Astrocyte (in vitro differentiated cells and primary cell): ENCODE measurements at places on chromosomes 5 and 9.

DNA sequence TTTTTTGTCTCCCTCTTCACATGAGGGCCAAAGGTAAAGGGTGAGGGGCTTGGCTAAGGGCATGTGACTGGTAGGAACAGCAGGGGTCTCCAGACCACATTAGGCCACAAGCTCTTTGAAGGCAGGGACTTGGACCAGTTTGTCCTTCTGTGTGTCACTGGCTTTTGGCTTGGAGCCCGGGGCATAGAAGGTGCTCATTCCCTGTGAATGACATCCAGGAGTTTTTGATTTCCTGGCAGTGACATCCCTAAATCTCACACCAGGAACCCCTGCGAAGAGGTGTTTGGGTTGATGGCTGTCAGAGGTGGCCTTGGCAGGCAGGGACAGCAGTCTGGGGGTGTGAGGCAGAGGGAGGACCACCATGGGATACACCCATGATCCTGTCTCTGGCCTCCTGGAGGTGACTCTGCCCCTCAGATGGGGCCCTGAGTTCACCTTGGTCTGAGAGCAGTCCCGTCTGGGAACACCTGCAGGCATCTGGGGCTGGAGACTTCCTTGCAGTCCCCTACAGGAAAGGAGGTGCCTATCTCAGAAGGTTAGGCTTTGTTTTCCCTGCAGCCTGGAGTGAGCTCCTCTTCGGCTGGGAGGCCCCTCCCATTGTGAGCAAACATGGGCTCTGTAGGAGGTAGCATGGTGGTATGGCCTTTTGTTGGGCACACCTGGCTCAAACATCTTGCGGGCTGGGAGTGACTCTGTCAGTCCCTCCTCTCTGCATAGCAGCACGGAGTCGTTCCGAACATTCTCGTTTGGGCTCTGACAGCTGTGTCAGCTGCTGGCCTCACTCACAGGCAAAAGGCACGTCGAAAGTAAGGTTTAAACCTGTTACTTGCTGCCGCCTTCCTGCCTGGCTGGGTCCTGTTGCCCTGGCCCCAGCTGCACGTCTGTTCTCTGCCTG, 38.6 kb upstream of the PITX1 start:
- DNase-seq = no peak
- H3K36me3 ChIP-seq = no peaks in the 10 kb centered on the region
- H3K27me3 ChIP-seq = peaks cover 14% of the 10 kb centered on the region
- H3K4me3 ChIP-seq = no peak overlapping the region
- H3K4me1 ChIP-seq = peaks cover 4% of the 10 kb centered on the region
- no peak overlapping the region for H3K27ac ChIP-seq

DNA sequence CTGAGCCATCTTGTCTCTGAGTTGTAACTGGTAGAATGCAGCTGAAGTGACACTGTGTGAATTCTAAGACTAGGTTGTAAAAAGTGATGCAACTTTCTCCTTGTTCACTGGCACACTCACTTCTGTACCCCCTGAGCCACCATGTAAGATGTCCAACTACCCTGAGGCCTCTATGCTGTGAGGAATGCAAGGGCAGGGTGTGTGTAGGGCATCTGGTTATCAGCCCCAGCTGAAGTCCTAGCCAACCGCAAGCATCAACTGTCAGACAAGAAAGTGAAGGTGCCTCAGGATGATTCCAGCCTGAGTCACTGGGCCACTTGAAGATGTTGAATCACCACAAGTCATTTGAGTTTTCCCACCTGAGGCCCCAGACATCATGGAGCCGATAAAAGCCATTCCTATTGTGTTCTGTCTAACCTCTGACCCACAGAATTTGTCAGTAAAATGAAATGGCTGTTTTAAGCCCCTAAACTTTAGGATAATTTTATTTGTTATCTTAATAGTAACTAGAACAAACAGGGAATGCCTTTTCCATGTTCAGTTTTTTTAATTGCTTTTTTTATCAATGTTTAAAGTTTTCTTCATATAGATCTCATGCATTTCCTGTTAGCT, 18.7 kb upstream of the RHOBTB3 start:
- peak; percentile 95 for DNase-seq
- H3K4me1 ChIP-seq = peaks cover 34% of the 10 kb centered on the region
- H3K4me3 ChIP-seq = no peak overlapping the region
- H3K27me3 ChIP-seq = no peaks in the 10 kb centered on the region
- peak overlapping the region; percentile 4 for H3K27ac ChIP-seq

GRCh38 chr9:5614985-5615384, 13.9 kb upstream of the RIC1 start:
- DNase-seq = no peak
- H3K27me3 ChIP-seq = no peaks in the 10 kb centered on the region
- H3K4me3 ChIP-seq = no peak overlapping the region
- H3K36me3 ChIP-seq = no peaks in the 10 kb centered on the region

GRCh38 chr9:73039271-73040263, 86.7 kb upstream of the ALDH1A1 start:
- peaks cover 6% of the 10 kb centered on the region for H3K4me1 ChIP-seq
- no peaks in the 10 kb centered on the region for H3K36me3 ChIP-seq
- H3K4me3 ChIP-seq = no peak overlapping the region
